ENCODE measurements at places on chromosomes 5 and 9.

DNA sequence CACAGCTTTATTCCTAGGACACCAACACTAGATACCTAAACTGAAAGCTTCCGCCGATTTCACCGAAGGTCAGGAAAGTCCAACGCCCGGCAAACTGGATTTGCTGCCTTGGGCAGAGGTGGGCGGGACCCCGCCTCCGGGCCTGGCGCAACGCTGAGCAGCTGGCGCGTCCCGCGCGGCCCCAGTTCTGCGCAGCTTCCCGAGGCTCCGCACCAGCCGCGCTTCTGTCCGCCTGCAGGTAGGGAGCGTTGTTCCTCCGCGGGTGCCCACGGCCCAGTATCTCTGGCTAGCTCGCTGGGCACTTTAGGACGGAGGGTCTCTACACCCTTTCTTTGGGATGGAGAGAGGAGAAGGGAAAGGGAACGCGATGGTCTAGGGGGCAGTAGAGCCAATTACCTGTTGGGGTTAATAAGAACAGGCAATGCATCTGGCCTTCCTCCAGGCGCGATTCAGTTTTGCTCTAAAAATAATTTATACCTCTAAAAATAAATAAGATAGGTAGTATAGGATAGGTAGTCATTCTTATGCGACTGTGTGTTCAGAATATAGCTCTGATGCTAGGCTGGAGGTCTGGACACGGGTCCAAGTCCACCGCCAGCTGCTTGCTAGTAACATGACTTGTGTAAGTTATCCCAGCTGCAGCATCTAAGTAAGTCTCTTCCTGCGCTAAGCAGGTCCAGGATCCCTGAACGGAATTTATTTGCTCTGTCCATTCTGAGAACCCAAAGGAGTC, at the start of gene CD274:
TSS of gene CD274 (plus strand) at position 184 of the 733 bp plus-strand sequence. CDS start 5,572 bp downstream, outside the sequence.
- DNase-seq = peak; percentile 84

DNA sequence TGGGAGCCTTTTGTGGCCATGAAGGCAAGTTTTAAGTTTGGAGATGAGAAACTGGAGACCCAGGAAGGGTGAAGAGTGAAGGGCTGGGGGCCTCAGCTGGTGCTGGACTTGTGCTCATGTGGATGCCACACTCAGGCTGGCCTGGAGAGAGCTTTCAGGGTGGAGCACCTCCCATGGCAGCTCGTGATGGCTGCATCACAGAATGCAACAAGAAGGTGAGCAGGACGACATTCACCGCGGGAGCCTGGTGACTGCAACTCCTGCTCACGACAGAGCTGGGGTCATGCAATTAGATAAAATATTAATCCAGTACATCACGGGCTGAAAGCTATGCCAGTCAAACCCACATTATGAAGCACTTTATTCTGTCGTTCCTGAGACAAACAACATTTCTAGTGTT, 59.7 kb downstream of the SEMA4D start:
- DNase-seq = no peak

DNA sequence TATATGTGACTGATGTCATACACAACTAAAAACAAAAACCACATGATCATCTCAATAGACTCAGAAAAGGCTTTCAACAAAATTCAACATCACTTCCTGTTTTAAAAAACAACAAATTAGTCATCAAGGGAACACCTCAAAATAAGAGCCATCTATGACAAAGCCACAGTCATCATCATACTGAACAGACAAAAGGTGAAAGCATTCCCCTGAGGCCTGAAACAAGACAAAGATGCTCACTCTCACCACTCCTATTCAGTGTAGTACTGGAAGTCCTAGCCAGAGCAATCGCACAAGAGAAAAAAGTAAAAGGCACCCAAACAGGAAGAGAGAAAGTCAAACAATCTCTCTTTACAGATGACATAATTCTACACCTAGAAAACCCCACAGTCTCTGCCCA, 893.5 kb upstream of the EDIL3 start:
- DNase-seq = peak; percentile 10

- DNase-seq = peak; percentile 98
These were observed 303.8 kb downstream of the EDIL3 start for GRCh38 chr5:84080908-84081307.

DNA sequence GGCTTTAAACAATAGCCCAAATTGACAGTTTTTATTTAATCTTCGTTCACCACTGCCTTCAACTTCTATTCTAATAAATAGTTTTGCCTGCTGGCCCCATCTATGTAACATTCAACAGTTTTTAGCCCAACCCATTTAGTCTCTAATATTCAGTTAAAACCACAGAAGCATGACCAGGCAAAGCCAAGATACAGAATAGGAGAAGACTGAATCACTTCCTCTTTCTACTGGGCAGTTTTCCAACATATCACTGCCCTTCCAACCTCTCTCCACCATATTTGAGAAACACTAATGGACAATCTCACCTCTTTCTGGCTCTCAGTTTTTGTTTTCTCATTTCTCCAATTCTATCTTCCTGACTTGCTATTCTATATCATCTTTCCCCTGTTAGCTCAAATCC, 352.9 kb downstream of the DNAH5 start:
- DNase-seq = peak; percentile 18

DNA sequence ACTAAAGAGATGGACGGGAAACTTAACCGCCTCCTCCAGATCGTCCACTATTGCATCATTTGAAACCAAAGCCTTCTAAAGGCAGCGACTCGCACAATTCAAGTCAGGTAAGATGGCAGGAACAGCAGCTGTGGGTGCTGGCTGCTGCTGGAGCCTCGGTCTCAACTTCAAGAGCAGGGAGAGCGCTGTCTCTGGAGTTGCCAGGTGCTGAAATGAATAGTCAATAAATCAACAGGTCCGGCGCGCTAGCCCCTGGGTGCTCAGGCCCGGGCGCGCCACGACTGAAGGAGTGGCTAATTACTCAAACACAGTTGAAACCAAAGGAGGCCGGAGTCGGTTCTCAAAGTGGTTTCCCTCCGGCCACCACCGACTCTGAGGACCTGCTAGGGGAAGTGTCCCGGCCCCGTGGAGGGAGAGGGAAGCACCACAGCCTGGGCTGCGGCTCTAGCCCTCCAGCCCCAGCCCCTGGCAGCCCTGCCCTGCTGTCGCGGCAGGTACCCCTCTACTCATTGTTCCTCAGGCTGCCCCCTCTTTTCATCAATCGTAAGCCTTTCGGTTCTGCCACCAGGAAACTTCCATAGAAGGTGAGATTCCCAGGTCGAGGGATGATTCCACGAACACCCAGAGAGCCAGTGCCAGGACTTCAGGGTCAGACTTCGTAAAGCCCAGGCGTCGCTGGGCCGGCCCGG, 804 bp downstream of the TTC39B start:
- peak; percentile 97 for DNase-seq

GRCh38 chr5:160743027-160743426, 109.0 kb downstream of the ATP10B start:
- DNase-seq = no peak

GRCh38 chr9:26565118-26565517, 327.5 kb downstream of the CAAP1 start:
- peak; percentile 29 for DNase-seq

GRCh38 chr5:72138943-72139521, 31.8 kb downstream of the MAP1B start:
- DNase-seq = no peak
